T-helper 22 cell (primary cell): ENCODE measurements at places on chromosomes 2 and 18.

DNA sequence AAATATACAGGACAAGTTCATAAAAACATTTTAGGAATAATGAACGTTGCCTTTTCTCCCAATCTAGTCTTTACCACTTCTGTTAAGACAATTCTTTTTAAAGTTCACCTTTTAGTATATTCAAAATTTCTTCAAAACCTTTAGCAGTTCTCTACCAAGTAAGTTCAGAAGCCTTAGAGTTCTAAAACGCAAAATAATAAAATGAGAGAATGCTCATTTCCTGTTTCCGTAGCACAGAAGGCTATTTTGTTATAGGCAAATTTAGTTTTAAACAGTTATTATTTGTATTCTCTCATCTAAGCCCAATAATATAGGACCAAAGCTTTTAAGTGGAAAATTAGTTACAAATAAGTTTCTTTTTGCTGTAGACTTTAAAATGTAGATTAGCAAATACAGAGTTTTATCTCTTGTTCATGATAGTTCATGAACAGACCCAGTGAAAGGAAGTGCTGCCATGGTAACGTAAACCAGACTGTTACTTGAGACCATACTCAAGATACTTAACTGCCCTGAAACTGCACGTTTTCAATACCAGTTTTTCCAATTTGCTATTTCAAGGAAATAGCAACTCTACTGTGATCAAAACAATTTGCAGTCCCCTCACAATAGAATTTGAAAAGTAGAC lies 173.1 kb upstream of the STON1 start:
- no peak for DNase-seq

- no peak for DNase-seq
Measured at GRCh38 chr2:10266133-10266620, 36.5 kb upstream of the HPCAL1 start.

GRCh38 chr2:5385596-5385995 lies 306.6 kb upstream of the SOX11 start:
- DNase-seq, result no peak

DNA sequence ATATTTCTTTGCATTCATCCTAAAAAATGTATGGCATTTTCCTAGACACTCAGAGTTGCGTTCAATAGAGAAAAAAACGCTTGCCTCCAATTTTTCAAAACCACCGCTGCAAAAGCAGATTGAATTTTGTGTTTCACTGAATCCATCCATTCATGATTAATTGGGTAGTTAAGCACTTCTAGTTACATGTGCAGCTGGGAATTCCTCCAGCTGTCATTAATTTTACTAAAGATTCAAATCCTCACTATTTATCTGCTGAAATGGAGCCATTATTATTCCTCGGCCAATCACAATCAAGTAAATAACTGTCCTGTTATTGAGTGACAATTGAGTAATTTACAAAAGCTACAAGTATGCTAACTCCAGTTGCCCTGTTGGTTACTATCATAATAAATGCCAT lies 75.8 kb upstream of the ARL5A start:
- DNase-seq, result no peak

DNA sequence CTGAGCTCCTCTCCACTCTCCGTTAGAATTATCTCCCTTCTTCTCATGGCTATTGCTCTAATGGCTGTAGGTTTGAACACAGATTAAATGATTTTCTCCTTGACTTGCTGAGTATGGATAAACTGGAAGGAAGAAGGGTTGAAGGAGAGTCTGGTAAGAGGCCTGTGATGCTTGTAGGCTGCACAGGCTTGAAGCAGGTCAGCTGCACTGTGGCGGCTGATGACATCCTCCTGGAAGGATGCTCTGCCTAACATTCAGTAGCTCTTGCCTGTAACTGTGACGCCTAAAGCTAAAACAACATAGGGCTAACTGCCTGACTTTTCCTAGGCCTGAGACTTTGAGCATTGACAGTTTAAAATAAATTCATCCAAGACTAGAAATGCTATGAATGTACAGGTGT lies 166.3 kb downstream of the MREG start:
- DNase-seq, result no peak

GRCh38 chr2:214575030-214575429 lies 164.2 kb downstream of the VWC2L start:
- DNase-seq, result no peak

GRCh38 chr18:61825386-61825785 lies 67.4 kb downstream of the RNF152 start:
- DNase-seq, result no peak

DNA sequence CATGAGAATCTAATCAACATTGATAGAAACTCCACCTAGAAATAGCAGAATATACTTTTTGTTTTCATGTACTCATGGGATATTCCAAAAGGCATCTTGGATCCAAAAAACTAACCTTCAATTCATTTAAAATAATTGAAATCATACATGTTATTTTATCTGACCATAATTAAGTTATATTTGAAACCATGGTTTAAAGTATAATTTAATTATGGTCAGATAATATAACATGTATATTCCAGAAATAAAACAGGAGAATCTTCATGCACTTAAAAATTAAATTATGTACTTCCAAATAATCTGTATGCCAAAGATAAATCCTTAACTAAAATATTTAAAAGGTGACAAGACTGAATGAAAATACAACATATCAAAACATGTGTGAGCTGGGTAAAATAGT lies 651.3 kb upstream of the LINC00305 start:
- no peak for DNase-seq

DNA sequence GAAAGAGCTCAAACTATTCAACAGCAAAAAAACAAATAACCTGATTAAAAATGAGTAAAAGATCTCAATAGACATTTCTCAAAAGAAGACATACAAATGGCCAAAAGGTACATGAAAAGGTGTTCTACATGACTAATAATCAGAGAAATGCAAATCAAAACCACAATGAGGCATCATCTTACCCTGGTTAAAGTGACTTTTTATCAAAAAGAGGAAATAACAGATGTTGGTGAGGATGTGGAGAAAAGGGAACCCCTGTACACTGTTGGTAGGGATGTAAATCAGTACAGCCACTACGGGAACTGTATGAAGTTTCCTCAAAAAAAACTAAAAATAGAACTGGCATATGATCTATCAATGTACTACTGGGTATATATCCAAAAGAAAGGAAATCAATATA lies 39.8 kb upstream of the TMEM163 start:
- no peak for DNase-seq

DNA sequence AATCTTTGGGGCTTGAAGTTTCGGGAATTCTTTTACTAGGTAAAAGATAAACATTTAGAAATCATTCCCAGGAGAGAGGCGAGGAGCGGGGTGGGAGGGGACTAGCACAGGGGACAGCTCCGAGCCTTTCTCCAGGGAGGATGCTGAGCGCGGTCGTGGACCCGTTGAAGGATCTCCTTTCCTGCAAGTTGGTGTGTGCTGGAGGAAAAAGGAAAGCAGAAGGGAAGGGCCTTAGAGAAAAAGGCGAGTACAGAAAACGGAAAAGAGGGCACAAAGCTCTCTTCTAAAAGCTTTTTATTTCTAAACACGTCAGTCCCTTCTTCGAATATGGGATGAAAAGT lies 640 bp downstream of the SLC39A6 start:
- DNase-seq, result no peak

DNA sequence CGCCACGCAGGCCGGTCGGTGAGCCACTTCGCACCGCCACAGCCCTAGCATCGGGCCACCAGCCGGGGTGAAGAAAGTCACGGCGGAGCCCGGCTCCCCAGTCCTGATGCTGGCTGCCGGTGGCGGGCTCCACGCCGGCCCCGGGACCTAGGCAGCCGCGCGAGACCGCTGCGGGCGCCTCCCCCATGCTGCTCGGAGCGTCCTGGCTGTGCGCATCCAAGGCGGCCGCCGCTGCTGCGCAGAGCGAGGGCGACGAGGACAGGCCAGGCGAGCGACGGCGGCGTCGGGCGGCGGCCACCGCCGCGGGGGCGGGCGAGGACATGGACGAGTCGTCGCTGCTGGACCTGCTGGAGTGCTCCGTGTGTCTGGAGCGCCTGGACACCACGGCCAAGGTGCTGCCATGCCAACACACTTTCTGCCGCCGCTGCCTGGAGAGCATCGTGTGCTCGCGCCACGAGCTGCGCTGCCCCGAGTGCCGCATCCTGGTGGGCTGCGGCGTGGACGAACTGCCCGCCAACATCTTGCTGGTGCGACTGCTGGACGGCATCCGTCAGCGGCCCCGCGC lies 433 bp downstream of the SH3RF3 start:
- DNase-seq, result no peak
